ENCODE measurements at places on chromosomes 12 and 14.

DNA sequence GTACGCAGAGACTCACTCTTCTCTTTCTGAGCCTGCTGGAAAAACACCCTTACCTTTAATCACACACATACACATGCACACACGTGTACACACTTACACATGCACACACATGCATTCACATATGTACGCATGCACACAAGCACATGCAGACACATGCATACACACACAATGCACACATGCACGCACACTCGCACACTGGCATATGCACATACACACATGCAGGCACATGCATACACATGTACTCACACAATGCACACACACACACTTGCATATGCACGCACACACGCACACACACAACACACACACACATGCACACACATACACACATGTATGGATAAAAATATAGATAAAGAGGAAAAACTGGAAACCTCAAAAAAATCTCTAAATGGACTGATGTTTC is 249.0 kb downstream of the GLT1D1 start:
- no peak for DNase-seq

DNA sequence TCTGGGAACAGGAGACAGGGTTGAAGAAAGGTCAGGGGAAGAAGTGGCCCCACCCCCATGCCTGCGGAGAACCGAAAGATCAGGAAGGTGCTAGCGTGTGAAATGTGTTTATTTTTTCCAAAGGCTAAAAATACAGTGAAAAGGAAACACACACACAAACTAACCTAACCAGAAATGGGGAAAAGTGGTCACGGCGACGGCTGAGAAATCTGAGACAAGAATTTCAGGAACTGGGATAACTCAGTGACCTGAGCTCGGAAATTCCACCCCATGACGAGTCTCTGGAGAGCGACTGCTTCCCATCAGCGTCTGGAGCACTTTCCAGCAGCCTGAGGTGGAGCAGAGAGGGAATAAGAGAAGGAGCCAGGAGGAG is 16.6 kb upstream of the RND1 start:
- DNase-seq: no peak

GRCh38 chr12:130873825-130874224 is 2.0 kb downstream of the RAN start:
- DNase-seq: no peak

DNA sequence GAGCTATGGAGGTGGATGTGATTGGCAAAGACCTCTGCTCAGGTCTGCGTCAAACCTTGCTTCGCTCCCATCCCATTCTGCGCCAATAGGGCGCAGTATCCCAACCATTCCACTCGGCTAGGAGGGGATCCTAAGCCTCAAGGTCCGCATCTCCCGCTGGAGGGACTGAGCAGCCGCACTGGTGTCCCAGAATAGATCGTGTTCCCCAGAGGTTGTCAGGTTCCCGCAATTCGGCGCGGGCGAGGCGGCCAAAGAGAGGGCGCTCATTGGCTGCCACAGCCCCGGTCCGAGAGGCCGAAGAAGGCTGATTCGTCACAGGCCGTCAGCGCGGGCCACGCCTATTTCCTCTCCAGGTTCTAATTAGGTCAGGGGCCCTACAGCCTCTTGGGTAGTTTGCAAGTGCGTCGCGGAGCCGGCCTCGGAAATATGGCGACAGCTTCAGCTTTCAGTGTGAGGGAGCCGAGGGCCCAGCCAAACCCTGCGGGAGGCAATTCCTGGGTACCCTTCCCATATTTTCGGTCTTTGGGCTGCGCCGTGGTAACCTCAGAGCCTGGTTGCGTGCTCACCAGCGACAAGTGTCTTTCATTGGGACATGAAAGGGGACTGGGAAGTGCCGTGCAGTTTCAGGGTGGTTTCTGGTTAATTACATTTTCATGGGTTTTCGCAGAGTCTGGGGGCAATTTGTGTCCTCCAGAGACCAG is 5.0 kb downstream of the OR10AD1 start:
- peak; percentile 90 for DNase-seq

GRCh38 chr14:105328678-105329390 is 14.3 kb downstream of the PACS2 start:
- DNase-seq: no peak

All from AML-193 (cell line).